ENCODE measurements at places on chromosomes 4 and X.

- no peak for DNase-seq
These were observed 155.7 kb downstream of the CHIC2 start for GRCh38 chr4:53908661-53909078.

GRCh38 chr4:180578175-180578574, 1665.0 kb upstream of the TENM3 start:
- DNase-seq = no peak

- no peak for DNase-seq
These were observed 1850.2 kb upstream of the AGA start for GRCh38 chr4:179292468-179292867.

DNA sequence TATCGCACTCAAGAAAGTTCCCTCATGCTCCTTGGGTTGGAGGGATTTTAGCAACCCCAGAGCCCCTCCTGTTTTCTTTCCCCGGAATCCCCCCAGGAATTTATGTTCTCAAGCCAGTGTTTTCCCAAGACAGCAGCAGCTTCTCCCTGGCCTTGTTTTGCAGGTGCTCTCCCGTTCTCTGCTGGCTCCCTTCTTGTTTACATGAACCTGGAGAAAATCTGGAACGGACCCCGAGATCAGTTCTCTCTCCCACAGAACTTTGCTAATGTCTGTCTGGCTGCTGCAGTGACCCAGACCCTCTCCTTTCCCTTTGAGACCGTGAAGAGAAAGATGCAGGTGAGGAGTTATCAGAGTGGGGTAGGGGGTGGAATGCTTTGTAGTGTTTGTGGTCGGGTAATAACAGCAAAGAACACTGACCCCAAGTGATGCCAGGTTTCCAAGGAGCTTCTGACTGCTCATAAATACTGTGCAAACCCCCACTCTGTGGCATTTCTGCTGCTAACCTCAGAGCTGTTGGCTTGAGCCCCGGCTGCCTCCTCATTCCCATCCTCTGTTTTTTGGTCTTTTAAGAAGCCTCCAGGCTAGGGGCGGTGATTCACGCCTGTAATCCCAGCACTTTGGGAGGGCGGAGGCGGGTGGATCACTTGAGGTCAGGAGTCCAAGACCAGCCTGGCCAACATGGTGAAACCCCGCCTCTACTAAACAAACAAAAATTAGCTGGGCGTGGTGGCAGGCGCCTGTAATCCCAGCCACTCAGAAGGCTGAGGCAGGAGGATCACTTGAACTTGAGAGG, 11.1 kb downstream of the SLC25A43 start:
- DNase-seq = peak; percentile 3

DNA sequence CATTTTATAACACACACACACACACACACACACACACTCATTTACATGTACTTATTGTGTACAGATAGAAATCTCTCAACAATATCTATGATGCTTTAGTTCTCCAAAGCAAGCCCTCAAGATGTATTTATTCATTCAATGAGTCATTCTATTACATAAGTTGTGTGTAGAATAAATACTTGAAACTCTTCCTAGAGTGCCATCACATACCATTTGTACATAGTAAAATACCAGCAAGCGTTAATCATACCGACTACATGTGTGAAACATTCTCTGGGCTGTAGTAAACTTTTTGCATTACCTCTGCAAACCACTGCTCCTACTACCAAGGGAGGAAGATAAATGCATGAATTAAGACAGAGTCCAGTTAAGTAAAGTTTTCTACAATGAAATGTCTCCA, 70.9 kb downstream of the EPHA5 start:
- no peak for DNase-seq

DNA sequence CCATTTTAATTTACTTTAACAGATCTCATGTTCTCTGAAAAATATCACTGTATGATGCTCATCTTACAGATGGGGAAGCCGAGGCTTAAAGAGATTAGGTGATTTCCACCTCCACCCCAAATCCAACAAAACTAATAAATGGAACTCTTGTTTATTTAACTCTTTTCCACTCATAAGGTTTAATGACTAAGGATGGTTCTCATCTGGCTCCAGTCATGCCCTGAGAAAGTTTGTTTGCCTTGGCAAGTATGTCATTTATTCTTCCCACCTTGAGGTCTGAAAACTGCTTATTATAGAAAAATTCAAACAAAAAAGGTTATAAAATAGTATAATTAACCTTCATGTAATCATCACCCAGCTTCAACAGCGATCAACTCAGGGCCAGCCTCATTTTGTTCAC, 56.3 kb downstream of the PPEF2 start:
- DNase-seq = no peak

DNA sequence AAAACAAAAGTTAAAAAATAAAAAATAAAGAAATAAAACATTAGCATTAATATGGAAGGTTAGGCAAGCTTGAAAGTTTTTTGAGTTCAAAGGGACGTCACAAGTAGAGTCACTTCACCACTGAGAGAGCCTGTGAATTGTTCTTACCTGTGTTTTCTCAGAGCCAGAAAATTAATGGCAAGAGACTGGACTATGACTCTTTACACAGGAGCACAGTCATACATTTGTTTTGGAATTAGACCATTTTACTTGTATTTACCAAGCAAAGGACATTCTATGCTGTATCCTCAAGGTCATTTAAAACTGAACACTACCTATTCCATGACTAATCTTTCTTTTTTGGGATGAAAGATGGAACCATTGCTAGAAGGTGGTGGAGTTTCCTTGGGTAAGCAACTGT, 346.1 kb downstream of the FAM47B start:
- DNase-seq = no peak

Measured in esophagus squamous epithelium (tissue), 5 donors.